ENCODE measurements at places on chromosomes 5 and 9.

DNA sequence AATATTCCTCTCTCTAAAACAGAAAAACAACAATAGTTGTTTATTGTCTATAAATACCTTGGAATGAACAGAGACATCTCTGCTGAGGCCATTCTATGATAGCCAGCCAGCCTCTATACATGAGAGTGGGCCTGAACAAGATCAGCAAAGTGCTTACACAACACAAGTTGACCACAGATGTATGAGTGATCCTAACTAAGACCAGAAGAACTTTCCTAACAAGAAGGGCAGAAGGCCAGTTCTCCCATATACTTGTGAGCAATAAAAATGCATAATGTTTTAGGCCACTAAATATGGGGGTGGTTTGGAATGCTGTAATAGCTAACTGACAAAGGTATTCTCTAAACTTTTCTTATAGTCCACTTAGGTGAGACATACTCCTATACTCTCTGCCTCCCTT lies 345.7 kb downstream of the SPATA31D1 start:
- DNase-seq: no peak

GRCh38 chr5:82330530-82331270 lies 52.5 kb upstream of the RPS23 start:
- no peak for DNase-seq

DNA sequence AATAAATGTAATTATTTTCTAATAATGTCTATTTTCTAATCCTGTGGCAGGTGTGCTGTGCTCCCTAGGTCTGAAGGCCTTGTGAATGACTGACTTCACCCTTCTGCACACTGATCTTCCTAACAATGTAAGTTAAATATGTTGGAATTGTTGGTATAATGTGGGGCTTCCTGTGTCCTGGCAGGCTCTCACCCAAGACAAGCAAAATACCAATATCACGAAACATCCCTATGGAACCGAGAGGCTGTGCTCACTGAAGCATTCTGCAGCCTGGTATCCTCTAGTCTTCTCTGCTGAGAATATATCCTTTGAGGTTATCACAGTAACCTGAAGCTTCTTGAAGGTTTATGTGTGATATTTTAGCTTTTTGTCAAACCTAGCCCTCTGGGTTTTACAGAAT lies 159.4 kb downstream of the GABRB2 start:
- DNase-seq: no peak

DNA sequence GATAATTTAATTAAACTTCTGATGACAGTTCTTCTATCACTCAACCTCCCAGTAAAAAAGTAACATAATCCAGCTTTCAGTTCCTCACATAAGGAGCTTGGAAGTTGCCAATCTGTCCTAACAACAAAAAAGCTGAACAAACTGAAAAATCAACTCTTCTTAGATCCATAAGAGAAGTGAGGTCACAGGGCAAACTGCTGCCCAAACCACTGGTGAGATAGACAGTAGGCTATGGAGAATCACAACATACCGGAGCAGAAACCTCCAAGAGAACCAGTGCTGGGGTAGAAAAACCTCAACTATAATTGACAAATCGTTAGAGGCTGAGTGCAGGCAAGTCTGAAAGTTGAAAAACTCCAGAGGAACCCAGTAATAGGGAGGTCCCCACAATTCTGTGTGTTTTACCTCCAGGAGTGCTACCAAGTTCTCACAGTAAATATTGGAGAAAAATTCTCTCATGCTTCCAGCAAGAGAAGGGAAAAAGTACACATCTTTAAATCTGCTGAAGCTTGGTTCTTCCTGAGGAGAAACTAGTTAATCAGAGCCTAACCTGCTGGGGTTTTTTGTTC lies 300.0 kb downstream of the PDE4D start:
- DNase-seq: no peak
